ENCODE measurements at places on chromosomes 7 and 10.

DNA sequence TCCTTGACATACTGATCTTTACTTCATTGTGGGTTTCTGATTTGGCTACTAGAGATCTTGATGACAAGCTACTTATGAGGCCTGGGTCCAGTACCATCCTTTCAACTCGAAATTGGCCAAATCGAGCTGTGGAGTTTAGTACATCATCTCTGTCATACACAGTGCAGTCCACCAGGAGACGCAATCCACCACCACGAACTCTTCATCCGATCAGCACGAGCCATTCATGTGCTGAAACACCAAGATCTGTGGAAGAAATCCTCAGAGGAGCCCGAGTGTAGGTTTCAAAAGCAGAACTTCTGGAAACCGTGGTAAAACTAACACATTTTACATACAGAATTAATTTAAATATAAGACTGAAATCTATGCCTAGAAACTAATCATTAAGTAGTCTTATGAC is 14.2 kb downstream of the DNAJC9 start:
- no peak for DNase-seq
- H3K36me3 ChIP-seq: peaks cover 36% of the 10 kb centered on the region
- no peak overlapping the region for H3K27ac ChIP-seq

DNA sequence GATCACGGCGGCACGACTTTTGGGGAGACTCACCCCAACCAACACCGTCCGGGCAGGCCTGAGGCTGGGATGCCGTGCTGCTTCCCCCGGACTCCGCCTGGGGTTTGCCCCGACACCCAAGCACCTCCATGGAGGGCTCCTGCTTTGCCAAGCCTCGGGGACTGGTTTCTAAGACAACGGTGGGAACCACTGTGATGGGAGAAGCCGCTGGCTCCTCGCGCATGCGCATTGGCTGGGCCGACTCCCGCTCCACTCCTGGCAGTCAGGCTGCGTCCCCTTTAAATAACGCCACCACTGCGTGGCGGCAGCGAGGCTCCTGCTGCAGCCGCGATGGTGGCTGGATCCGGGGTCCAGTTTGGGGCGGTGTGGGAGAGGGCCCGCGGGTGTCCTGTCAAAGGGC is 201.0 kb downstream of the ZNF716 start:
- no peaks in the 10 kb centered on the region for H3K36me3 ChIP-seq
- DNase-seq: no peak
- H3K4me1 ChIP-seq: no peaks in the 10 kb centered on the region
- H3K4me3 ChIP-seq: no peak overlapping the region
- H3K27ac ChIP-seq: no peak overlapping the region

DNA sequence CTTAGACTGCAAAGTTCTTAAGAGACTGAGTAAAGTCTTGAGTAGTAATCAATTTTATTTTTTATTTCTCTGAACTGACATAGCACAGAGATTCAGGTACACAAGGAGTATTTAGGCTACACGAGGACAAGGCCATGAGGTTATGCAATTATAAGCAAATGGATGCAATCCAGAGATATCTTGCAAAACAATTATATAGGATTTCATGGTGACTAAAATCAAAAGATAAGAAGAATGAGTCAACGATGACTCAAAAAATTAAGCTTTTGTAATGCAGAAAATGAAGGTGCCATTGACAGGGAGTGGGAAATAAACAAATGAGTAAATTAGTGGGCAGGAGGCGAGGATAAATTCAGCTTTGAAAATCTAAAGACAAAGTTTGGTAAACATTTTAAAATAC is 66.7 kb upstream of the MYO3A start:
- H3K4me3 ChIP-seq: no peak overlapping the region
- no peak overlapping the region for H3K27ac ChIP-seq
- no peaks in the 10 kb centered on the region for H3K27me3 ChIP-seq

DNA sequence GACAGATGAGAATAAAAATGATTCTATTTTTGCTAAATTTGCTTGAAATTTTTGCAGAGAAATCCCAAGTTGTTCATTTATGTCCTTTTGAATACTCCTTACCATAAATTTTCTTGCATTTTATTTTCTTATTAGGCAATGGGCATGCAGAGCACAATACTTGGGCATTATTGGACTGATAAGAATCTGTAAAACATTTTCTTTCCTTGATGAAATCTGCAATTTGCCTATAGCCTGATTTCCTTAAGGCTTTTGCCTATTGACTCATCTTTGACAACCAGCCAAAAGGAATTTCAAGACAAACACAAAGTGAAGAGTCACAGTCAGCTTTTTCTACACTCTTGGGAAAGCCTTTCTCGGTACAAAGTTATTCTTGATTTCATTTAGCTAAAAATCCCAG is 30.5 kb upstream of the GNAT3 start:
- H3K27ac ChIP-seq: no peak overlapping the region
- no peaks in the 10 kb centered on the region for H3K27me3 ChIP-seq
- no peak overlapping the region for H3K4me3 ChIP-seq
- no peaks in the 10 kb centered on the region for H3K36me3 ChIP-seq
- H3K4me1 ChIP-seq: no peaks in the 10 kb centered on the region

Measured in Peyer's patch (tissue), 4 donors.